ENCODE measurements at places on chromosomes 12 and 14.

- no peaks in the 10 kb centered on the region for H3K4me1 ChIP-seq
- no peak overlapping the region for H3K27ac ChIP-seq
- no peaks in the 10 kb centered on the region for H3K36me3 ChIP-seq
- no peaks in the 10 kb centered on the region for H3K27me3 ChIP-seq
- no peak overlapping the region for H3K4me3 ChIP-seq
Observed at GRCh38 chr14:102424923-102425322, 62.2 kb downstream of the TECPR2 start.

DNA sequence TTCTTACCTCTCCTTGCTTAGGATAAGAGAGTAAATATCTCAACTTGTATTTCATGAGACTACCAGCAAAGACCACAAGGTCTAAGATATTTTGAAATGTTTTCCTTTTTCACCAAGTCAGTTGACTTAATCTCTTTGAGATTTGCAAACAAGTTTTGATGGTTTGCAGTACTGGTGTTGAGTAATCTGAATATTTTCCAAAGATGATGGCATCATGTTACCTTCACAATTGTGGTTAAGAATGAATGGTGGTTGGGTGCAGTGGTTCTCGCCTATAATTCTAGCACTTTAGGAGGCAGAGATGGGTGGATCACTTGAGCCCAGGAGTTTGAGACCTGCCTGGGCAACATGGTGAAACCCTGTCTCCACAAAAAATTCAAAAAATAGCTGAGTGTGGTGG, 225.7 kb downstream of the TMTC2 start:
- no peak for DNase-seq
- no peak overlapping the region for H3K4me3 ChIP-seq
- no peaks in the 10 kb centered on the region for H3K36me3 ChIP-seq
- H3K27ac ChIP-seq, result no peak overlapping the region
- H3K27me3 ChIP-seq, result no peaks in the 10 kb centered on the region

- H3K27me3 ChIP-seq, result no peaks in the 10 kb centered on the region
- DNase-seq, result no peak
- H3K36me3 ChIP-seq, result no peaks in the 10 kb centered on the region
- no peaks in the 10 kb centered on the region for H3K4me1 ChIP-seq
Observed at GRCh38 chr14:76089575-76089974, 62.1 kb upstream of the GPATCH2L start.

GRCh38 chr14:104179564-104180129, 41.3 kb downstream of the KIF26A start:
- no peak overlapping the region for H3K27ac ChIP-seq
- H3K4me3 ChIP-seq, result no peak overlapping the region

- H3K4me3 ChIP-seq, result no peak overlapping the region
- no peak overlapping the region for H3K27ac ChIP-seq
- no peaks in the 10 kb centered on the region for H3K4me1 ChIP-seq
Observed at GRCh38 chr12:120054293-120054692, 62.3 kb downstream of the RAB35 start.

DNA sequence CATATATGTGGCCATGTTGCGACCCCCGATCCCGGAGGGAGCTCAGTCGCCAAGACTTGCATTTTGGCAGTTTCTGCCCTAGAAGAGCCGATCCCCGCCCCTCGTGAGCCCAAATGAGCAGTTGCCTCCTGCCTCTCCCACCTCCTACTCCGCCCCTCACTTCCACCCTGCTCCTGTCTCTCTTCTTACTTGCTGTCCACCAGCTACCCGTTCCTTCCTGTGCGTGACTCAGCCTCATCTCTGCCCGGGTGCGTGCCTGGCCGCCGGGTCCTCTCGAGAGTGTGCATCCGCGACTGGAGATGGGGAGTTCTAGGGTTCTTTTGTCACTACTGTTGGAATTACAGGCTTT, 585 bp downstream of the GPATCH2L start:
- H3K27ac ChIP-seq, result peak overlapping the region; percentile 79
- no peaks in the 10 kb centered on the region for H3K36me3 ChIP-seq
- no peaks in the 10 kb centered on the region for H3K27me3 ChIP-seq

DNA sequence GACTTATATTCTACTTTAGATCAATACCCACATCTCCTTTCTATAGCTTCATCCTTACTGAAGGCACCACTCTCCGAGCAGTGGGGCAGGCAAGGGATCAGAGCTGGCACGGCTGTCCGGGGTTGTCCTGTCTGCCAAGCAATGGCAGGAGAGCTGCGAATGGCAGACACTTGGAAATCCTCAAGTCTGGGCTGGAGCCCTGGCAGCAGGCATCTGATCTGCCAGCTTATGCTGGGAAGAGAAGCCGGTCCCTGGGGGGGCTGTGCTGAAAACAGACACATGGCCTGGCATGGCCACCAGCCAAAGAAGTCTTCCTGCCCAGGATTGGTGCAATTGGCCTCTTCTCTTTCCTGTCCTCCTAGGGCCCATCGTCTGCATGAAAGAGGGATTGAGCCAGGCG, 280.2 kb upstream of the PWP1 start:
- no peaks in the 10 kb centered on the region for H3K36me3 ChIP-seq
- H3K4me1 ChIP-seq, result no peaks in the 10 kb centered on the region
- no peak overlapping the region for H3K4me3 ChIP-seq
- DNase-seq, result no peak
